ENCODE measurements at places on chromosomes 1 and 21. TPM values are rescaled to one million over a fixed set of nuclear protein-coding genes. Genes with fewer than 3 reads are reported as not detected.

DNA sequence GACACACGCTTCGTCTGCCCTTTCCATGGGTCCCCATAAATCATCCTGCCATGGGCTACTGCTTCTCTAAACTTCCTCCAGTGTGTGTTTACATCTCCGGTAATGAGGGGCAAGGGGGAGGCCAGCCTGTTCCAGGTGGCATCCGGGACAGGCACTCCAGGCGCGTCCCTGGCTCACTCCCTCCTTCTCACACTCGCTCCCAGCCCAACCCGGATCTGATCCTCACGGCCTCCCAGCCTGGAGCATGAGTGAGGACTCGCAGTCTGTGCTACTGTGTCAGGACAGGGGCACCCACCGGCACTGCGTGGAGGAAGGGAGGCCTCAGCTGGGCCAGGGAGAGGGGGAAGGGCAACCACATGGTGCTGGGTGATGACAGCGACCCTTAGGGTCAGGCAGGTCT lies 225.4 kb downstream of the TRABD2B start:
- DNase-seq: no peak

DNA sequence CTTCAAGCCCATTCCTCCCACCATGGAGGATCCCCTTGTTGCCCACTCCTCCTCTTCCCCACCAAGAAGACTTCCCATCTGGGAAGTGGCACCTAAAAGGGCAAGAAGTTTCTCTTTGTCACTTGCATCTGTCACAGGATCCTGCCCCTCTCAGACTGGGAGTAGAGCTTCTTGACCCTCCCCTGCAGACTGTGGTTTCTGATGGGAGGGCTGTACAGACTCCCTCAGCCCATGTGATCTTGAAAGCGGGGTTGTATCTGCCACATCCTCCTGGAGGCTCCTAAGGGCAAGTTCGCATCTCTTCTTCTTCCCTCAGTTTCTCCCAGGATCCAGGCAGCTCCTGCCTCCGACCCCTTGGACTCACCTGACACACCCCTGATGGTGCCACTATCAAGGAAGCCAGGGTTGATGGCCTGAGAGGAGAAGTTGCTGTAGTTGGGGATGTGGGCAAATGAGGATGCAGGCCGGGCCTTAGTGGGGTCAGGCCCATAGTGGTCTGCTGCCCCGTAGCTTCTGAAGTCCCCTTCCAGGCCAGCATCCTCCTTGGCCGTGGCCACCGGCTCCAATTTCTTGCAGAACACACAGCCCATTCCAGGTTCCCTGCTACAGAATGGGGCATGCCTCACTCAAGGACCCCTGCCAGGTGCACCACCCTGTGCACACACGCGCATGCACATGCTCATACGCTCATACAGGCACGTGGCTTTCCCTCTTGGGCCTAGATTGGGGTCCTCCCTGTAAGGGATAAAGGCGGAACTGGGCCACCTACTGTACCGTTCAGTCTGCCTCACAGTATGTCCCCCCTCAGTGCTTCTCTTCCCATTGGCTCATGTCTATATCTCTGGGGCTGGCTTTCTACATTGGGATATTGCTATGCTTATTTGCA lies 11.4 kb downstream of the FGR start:
- DNase-seq: no peak

DNA sequence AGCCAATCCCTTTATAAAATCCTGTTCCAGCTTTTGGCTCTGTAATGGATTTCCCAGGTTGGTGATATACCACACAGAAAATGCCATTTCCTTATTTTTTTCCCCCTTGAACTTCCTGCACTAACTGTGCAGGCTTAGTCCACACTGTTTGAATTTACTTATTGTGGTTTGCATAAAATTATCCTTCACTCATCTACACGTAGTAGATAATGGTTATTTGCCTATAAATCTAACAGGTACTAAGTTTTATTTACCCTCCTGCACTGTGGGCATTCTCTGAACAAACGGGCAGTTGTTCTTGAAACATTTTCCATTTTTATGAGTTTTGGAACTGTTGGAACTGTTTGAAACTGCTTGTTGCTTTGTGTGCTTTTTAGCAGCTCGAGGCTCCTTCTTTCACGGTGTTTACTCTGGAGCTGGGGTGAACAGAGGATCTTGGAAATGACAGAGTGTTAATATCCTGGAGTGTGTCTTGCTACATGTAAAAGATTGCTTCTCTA lies 23.0 kb upstream of the KIFAP3 start:
- no peak for DNase-seq

The OLFML2B gene
- 2.2 TPM for total RNA-seq

The GPN2 gene
- total RNA-seq: 17.9 TPM

The PRAMEF9 gene
- not detected for total RNA-seq

GRCh38 chr1:232142403-232143314 lies 487.3 kb downstream of the SIPA1L2 start:
- DNase-seq: peak; percentile 84

The CFAP74 gene
- total RNA-seq: not detected

DNA sequence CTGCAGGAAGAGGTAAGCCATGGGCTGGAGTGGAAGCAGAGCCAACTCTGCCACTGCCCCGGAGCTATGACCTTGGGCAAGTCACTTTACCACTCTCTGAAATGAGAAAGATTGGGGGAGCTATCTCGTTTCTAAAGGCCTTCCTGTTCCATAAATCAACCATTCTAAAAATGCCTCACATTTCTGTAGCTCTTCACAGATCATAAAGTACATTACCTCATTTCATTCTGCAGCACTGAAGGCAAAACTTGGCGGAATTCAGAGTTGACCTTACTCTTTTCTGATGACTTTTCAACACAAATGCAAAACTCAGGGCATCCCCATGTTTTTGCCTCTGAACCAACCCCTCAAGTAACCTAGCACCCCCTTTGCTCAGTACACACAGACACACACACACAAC lies 404.0 kb upstream of the NFIA start:
- DNase-seq: no peak

GRCh38 chr1:1975535-1975934 lies 28.1 kb downstream of the CFAP74 start:
- DNase-seq: no peak

DNA sequence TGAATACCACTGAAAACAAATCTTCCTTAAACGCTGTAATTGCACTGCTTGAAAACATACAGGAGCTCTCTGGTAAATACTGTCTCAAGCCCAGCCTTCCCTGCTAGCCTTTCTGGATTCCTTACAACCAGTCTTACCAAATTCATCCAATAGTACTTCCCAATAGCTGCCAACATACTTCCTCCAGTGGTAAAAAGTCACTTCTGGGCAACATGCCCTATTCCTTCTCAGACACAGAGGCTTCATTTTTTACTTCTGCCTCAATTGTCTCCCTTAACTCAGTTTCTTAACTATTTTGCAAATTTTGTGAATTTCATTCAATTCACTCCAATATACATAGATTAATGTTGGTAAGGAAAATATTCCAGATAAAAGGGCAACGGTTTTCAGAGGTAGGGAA lies 166.3 kb downstream of the TBX15 start:
- no peak for DNase-seq

DNA sequence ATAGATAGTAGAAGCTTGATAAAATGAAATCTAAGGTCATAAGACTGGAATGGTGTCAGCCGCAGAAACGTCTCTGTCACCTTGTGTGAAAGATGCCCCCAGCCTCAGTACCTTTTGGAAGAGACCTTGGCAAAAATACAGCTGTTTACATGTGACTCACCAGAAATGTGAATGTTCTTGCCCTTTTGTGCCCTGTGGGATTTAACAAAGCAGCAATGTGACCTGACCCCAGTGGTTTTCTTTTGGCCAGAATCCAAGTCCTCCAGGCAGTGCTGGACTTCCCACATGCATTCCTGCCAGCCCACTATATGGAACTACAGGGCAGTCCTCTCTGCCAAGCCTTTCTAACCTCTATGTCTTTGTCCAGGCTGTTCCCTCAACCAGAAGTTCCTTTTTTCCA lies 27.2 kb upstream of the LRRC8C start:
- DNase-seq: peak; percentile 82

- peak; percentile 31 for DNase-seq
These were observed 673 bp downstream of the CD46 start for GRCh38 chr1:207752456-207752998.

DNA sequence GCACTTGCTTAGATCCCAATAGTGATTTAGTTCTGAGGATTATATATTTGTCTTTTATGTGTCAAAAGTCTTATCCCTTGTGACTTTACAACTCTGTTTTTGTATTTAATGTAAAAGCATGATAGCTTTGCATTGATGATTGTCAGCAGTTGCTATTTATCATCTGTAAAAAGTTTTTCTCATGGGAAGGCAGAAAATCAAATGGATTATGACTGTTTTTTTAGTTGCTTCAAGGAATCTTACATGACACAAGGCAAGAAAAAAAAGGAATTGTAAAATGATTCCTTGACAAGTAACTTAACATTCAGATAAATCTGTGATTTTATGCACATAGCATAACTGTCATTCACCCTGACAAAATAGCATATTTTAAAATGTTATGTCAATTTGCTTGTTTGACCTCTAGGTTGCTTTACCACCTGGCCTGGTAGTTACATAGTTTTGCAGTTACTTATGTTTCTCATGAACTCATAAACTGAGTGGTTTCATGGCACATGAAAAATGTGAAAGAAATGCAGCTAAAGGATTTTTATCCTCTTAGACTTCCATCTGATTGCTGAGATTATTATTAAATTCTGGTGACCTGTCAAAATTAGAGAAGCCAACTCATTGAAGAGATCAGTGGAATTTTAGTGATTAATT lies 622.6 kb downstream of the ADGRL2 start:
- no peak for DNase-seq

GRCh38 chr21:45801989-45802388 lies 158.5 kb downstream of the PCBP3 start:
- no peak for DNase-seq

- no peak for DNase-seq
These were observed 48.9 kb downstream of the SLC66A1 start for GRCh38 chr1:19360843-19361610.

GRCh38 chr21:16406355-16406754 lies 676.6 kb downstream of the USP25 start:
- DNase-seq: no peak

DNA sequence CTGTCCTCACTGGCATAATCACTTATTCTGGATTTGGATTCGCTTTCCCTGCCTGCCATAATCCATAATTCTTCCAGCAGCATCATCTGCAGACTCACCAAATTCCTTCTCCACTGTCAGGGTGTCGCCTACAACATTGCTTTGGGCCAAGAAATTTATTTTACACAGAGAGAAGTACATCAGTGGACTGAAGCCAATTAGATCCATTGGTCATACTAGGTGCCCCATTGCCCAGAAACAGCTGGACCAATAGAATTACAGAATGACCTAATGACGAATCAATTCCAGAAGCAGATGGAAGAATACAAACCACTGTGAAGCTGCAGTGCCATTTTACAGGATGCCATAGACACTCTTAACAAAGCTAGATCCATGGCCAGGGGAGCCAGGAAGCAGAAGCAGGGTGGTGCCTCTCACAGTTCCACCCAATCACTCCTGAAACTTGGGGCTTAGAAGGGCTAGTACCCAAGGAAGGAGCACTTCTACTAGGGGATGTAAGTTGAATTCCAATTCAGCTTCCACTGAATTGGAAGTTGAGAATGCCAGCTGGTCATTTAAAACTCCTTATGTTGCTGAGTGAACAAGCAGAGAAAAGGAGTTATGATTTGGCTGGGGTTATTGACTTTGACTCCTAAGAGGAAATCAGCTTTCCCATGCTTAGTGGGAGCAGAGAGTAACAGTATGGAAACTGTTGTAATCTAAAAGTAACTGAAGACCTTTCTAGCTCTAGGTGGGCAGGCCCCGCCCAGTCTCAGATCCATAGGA lies 44.0 kb downstream of the EDN2 start:
- no peak for DNase-seq

The S100A7A gene
- total RNA-seq: not detected

DNA sequence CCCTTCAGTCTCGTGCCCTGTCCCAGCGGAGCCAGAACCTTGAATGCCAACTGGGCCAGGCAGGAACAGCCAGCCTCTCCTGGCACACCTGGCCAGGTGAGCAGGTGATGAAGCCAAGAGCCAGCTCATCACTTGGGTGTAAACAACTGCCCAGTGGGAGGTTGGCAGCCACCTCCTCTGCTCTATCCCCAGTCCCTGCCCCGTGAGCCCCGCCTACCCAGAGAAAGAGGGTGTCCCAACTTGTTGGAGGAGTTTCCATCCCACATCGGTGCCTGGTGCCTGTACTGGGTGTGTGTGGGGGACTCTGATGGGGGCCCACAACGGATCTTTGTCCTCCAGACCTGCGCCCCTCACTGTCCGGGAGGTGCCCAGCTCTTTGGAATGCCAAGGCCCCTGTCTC lies 17.8 kb upstream of the FAM131C start:
- no peak for DNase-seq

The RGS1 gene
- not detected for total RNA-seq

- DNase-seq: no peak
These were observed 826 bp upstream of the CA14 start for GRCh38 chr1:150256554-150257341.

DNA sequence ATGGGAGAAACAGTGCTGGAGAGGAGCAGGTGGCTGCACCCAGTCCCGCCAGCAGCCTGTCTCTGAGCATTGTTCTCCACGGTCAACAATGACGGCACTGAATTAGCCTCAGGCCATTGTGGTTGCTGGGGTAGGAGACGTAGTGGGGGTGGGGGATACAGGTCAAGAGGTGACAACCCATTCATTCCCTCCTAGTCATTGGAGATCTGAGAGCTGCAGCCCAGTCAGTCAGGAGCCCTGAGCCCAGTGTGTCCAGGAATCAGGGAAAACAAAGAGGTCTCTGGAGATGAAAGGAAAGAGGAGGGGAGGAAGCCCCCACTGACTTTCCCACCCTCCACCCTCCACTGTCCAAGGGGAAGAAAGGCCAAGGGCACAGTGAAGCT lies 15.3 kb downstream of the SMIM12 start:
- no peak for DNase-seq

DNA sequence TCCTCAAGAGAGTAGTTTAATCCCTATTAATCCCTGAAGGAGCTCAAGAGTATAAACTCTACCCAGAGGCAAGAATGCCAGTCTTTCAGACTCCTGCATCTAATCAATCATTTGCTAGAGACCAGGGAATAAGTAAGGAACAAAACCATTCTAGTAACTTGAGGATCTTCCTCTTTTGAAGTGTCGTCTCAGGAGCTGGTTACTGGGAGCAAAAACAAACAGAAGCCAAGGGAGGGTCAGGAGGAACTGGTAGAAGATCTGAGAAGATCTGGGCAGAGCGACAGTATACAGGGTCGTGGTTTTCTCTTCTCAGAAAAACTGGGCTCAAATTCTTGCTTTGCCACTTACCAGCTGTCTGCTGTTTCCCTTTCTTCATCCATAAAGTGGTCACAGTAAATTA lies 69.3 kb downstream of the RPS6KA1 start:
- DNase-seq: no peak
